ENCODE measurements at places on chromosomes 6 and 20.

DNA sequence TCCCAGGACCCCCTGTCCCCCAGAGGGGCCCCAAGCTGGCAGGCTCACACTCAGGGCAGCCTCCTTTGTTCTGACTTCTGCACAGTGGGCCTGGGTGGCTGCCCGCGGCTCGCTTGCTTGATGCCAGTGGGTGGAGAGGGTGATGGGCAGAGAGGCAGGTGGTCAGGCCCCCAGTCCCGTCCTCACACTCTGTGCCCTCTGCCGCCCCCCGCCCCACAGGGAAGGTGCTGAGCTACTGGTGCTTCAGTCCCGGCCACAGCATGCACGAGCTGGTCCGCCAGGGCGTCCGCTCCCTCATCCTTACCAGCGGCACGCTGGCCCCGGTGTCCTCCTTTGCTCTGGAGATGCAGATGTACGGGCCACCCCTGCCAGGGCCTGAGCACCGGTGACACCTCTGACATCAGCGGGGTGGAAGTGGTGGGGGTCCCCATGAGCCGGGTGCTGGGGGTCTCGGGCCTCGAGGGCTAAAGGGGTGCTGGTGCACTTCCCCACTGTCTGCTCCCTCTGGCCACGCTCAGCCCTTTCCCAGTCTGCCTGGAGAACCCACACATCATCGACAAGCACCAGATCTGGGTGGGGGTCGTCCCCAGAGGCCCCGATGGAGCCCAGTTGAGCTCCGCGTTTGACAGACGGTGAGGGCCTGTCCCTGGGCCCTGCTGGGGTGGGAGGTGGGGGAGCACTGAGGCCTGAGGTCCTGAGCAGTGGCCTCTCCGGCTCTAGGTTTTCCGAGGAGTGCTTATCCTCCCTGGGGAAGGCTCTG lies 8.9 kb upstream of the TNFRSF6B start:
- DNase-seq = no peak

GRCh38 chr20:37384683-37385174 lies 38.8 kb downstream of the SRC start:
- DNase-seq = peak; percentile 43

DNA sequence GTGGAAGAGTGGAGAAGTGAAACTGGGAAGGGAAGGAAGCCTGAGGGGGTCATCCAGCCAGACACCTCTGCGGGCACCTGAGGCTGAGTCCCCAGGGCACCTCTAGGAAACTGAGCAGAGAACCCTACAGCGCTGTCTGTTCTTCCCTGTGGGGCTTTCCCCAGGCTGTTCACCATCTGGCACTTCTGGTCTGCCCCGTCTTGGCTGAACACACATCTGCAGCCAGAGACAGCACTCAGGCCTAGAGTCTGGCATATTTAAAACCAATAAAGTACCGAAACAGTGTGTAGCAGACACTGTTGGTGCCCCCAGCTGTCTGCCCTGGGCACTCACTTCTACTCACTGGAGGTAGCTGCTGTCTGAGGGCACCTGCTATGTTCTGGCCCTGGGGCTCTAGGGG lies 9.4 kb upstream of the ARFGEF2 start:
- DNase-seq = no peak

DNA sequence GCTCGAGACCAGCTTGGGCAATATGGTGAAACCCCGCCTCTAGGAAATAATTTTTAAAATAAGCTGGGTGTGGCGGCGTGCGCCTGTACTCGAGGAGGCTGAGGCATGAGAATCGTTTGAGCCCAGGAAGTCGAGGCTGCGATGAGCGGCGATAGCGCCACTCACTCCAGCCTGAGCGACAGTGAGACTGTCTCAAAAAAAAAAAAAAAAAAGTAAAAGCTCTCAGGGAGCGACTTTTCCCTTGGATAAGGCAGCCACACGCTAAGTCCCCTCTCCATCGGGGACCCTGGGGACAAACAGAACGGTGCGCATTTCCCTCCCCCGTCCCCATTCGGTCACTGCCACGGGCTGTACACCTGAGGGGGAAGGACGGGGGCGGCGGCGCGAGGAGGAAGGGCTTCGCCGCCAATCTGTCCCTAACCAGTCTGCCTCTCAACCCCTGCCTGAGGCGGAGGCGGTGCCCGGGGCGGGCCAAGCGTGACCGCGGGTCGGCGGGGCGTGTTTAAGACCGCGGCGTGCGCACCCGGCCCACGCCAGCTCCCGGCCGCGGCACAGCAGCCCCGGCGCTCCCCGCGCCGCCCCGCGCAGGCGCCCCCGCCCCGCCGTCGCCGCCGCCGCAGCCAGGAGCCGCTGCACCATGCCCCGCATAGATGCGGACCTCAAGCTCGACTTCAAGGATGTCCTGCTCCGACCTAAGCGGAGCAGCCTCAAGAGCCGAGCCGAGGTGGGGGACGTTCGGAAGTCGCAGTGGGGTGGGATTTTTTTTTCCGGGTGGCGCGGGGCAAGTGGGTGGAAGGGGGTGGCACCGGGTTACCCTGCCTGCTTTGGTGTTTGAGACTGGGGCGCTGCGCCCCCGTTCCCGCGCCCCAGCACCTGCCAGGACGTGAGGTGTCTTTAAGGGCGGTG lies at the start of gene GMPR:
Gene GMPR, plus strand, starts transcription at position 531 of the 906 bp plus-strand sequence. Its CDS starts 107 bp downstream, at position 638.
- peak; percentile 49 for DNase-seq

DNA sequence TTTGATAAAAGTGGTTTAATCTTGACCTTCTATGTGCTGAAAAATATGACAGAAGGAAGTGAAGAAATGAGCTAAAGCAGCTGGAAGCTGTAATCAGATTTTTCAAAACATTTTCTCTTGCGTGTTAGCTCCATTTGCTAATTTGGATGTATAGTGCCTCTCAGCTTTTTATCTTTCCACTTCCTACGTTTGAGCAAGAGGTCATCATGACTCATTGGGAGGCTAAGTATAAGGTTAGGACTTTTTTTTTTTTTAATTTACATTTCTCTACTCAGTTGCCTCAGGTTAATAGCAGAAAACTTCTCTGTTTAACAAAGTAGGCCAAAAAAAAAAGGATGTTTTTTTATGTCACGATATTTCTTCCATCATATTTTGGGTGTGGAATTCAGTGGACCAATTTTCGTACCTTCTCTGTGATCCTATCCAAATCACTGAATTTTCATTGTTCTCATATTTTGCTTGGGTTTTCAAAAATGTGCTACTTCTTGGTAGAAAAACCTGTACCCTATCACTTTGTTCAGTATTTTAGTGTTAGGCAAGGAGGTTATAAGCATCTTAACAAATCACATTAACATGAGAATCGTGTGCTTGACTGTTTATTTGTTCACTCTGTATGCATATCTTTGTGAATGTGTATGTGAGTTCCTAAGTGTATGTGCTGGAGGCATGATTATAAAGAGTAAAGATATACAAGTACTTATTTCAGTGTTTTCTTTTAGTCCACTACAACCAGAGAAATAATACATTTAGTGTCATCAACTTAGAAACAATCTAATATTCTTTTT lies 1028.3 kb upstream of the EYS start:
- no peak for DNase-seq

DNA sequence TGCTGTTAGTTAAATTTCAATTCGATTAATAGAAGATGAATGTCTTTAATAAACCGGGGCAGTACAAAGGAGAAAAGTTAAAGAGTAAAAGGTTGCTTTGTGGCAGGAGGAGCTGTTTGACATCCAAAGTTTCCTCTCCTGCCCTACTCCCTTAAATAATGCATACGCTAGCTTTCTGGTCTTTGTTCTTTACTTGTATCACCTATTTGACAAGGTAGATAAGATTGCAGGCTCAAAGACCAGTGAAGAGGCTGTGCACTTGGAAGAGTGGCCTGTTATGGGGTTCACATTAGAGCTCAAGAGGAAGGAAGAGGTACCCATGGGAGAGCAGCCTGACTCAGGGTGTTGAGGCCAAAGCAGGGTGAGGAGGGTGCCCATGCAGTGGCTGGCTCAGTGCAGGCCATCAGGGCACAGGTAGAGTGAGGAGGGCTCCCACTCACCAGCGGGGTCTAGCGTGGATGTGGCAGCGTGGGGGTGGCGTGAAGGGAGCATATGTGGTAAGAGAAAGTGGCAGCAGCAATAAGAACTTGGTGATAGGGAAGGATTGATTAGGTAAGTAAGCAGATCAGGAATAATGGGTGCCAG lies 29.3 kb upstream of the KLHL31 start:
- DNase-seq = no peak

DNA sequence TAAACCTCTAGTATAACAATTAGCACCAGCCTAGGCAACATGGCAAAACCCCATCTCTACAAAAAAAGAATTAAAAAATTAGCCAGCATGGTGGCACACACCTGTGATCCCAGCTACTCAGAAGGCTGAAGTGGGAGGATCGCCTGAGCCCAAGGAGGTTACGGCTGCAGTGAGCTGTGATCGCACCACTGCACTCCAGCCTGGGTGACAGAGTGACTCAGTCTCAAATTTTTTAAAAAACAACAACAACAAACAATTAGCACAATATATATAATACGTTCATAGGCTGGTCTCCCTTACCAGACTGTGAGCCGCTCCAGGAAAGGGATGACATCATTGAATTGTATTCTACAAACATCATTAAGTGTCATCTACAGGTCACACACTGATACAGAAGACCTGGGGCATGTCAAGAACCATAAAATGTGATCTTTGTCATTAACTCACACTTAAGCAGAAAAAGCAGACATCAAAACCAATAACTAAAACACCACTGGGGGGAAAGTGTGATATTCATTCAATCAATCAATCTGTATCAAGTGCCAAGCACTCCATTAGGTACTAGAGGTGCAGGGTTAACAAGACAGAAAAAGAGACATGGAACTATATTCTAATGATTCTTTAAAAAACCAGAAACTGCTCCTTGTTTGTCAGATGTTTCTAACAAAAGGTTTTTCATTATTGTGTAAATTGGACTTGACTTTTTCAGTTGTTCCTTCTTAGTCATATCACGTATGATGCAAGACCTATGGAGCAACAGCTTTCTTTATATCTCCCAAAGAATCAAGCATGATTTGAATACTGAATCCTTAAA lies 17.8 kb downstream of the MAP3K5 start:
- no peak for DNase-seq

- no peak for DNase-seq
Measured at GRCh38 chr6:41543087-41543486, 3.1 kb upstream of the FOXP4 start.

GRCh38 chr6:167094820-167095637 lies 27.9 kb upstream of the CCR6 start:
- no peak for DNase-seq

DNA sequence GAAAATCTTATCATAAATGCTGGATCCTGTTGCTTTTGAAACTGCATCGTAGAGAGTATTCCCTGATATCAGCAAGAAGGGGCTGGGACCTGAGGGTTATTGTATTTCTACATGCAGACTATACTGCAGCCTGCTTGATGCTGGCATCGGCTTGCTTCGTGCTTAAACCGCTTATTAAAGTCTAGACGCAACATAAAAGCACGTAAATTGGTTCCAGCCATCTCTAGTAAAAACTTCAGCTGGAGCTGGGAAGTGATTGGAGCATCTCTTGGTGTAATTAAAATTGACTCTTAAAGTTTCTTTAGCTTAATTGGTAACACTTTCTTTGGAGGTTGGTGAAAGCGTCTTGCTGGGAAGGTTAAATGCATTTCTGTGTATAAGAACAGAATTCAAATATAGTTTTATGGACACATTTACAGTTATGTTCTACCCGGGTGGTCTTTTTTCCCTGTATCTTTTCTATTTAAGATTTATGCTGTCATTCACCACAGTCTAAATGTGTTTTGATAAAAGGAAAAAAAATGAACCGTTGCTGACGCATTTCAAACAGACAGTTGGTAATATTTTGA lies 139.0 kb upstream of the JAG1 start:
- no peak for DNase-seq

DNA sequence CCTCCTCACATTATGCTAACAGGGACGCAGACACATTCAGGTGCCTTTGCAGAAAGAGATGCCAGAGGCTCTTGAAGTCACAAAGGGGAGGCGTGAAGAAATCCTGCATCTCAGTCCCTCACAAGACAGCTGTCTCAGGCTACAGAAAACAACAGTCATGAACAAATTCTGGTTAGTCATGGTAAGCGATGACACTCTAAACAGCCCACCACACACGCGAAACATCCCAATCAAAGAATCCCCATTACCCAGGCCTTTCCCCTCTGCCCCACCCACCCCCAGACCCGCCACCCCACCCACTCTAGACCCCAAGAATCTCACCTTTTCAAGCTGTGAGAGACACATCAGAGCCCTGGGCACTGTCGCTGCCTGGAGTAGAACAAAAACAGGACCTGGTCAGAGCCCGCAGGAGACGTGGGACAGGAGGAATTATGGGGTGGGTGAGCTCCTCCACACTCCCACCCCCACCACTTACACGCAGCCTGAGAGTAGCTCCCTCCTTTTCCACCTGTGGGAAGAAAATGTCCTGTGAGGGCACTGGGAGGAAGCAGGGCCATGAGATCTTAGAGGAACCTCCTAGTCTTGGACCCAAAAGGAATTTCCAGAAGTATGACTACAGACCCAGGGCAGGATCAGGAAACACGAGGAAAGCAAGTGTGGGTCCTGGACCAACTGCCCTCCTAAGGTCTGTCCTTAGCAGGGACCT lies 2.7 kb downstream of the HLA-B start:
- DNase-seq = no peak

GRCh38 chr20:19911810-19912382 lies 105.3 kb upstream of the NAA20 start:
- no peak for DNase-seq

GRCh38 chr6:165181951-165182414 lies 127.4 kb downstream of the C6orf118 start:
- no peak for DNase-seq

DNA sequence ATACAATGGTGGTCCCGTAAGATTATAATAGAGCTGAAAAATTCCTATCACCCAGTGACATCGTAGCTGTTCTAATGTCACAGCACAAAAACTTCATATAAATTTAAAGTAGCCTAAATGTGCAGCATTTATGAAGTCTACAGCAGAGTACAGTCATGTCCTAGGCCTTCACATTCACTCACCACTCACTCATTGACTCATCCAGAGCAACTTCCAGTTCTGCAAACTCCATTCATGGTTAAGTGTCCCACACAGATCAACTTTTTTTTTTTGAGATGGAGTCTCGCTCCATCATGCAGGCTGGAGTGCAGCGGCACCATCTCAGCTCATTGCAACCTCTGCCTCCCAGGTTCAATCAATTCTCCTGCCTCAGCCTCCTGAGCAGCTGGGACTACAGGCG lies 20.9 kb upstream of the KCNG1 start:
- no peak for DNase-seq

GRCh38 chr6:121780325-121781321 lies 345.2 kb downstream of the GJA1 start:
- no peak for DNase-seq

GRCh38 chr6:37838219-37838921 lies 18.8 kb downstream of the ZFAND3 start:
- DNase-seq = no peak

DNA sequence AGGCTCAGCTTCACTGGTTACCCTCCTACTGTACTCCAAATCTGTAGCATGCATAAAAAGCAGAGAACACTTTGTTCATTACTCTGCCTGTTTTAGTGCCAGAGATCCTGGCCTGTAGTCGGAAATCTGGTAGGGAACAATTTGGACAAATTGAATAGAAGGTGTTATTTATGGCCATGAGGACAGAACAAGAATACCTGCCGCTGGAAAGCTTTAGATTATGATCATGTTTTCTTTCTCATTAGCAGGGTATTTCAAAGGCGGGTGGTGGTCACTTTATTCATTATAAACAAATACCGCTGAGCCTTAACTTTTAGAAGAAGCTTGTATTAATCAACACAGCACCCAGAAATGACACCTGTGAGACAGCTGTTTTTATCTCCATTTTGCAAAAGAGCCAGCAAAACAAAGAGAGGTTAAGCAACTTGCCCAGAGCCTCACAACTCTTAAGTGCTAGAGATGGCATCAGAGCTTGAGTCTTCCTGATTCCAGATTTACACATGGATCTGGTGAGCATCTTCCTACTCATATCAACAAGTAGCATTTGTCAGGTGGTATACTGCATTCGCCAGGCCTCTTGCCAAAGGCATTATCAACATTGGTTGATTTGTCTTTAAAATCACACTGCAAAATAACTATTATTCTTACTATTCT lies 110.5 kb downstream of the LCA5 start:
- DNase-seq = no peak

Measured in activated CD8-positive, alpha-beta memory T cell treated with anti-CD3 and anti-CD28 coated beads for 4 hours (primary cell).